ENCODE measurements at places on chromosomes 5 and 9.
A peak's percentile ranks its signal among the peaks of the same experiment; 100 is the strongest.

DNA sequence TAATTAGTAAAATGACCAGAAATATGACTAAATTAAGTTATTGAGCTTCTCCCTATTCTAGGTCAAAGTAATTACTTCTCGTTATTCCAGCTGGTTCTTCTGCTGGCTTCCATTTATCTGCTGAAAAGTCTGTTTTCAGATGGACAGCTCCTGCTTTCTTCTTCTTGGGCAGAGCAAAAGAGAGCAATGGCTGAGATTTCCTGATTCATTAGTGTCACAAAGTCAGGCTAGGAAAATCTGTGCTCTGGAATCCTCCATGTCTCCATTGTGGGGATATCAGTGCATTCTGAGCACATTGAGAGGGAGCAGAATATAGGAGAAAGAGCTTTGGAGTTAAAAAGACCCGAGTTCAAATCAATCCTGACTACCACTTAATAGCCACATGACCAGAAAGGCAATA, 33.7 kb upstream of the NRG2 start:
- DNase-seq, result no peak

GRCh38 chr9:135809166-135809565, 98.2 kb downstream of the CAMSAP1 start:
- DNase-seq, result no peak

DNA sequence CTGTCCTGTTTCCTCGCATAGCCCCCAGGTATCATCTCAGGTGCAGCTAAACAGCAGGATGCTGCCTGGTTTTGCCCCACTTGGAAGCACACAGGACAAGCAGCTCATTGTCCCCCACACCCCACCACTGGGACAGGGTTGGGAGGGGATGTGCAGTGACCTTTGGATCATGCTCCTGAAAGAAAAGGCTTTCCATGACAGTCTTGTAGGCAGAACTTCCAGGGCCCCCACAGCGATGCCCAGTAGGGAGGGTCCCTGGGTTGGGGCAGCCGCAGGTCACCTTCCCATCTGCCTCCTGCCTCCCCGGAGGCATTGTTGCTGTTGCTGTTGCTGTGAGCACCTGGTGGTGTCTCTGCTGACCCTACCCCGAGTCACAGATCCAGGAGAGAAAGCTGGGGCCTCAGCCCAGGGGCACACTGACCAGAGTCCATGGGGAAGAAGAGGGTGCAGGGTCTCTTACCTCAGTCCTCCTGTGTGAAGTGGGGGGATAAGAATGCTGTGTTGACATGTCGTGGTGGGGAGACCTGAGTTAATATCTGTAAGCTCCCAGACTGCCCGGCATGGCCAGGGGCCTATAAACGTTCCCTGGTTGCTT, 8.5 kb downstream of the CEP72 start:
- no peak for DNase-seq

DNA sequence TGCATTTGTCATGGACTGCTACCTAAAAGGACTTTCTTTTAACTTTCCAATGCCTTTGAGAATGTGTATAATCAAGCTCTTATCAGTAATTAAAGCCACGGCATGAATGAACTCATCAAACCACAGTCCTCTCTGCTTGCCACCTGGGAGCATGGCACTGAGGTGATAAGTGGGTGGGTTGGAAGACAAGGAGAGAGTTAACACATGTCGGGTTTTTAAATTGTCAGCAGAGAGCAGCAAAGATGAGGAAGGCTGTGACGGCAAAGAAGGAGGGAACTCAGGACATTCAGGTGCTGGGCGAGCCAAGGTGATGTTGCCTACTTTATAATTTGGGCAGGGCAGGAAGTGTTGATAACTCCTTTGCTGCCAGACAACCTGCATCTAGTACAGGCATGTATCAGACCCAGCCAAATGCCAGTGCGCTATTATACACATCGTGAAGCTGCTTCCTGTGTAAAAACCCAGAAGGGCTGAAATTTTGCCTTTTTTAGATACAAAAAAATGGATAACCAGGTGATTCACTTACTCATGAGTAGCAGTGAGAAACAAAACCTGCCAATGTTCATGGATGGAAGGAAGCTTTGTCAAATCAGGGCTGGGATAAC, 269.1 kb downstream of the KIF4B start:
- no peak for DNase-seq

GRCh38 chr5:139468421-139468931, 2.3 kb upstream of the SMIM33 start:
- DNase-seq, result no peak

DNA sequence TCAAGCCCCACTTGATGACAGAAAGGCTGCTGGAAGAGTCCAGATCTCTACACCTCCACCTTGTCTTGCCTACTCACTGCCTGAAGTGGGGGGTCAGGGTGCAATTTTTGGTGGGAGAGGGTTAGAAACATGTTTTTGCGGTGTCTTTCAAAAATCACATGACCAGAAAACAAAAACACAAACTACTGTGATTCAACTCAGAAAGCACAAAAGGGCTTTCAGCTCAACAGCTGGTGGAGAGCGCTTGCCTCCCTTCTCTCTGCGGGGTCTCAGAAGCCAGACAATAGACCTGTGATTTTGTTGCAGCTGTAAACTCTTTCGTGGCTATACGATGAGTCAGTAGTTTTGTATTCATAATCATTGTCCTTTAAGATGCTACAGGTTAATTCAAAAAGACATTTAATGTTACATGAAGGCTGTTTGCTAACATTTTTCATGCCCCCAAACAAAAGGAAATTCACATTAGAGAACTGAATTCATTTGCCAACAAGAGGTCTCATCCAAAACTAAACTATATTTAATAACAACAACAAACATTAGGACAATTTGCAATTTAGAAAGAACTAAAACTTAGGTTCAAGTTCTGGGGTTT, 172.6 kb upstream of the RAI14 start:
- no peak for DNase-seq

- no peak for DNase-seq
These were observed 314.3 kb upstream of the IRX1 start for GRCh38 chr5:3281366-3281765.

GRCh38 chr5:159705948-159706347, 210.3 kb upstream of the ADRA1B start:
- DNase-seq, result no peak

- no peak for DNase-seq
These were observed 105.7 kb upstream of the ADAMTSL1 start for GRCh38 chr9:18368206-18368605.

- no peak for DNase-seq
These were observed 139.3 kb downstream of the ARRDC3 start for GRCh38 chr5:91243852-91244251.

GRCh38 chr9:136079916-136080246, 15.2 kb downstream of the NACC2 start:
- no peak for DNase-seq

- DNase-seq, result no peak
These were observed 110.7 kb upstream of the NFIL3 start for GRCh38 chr9:91534374-91534773.

GRCh38 chr5:175094461-175094860, 349.5 kb downstream of the DRD1 start:
- no peak for DNase-seq

DNA sequence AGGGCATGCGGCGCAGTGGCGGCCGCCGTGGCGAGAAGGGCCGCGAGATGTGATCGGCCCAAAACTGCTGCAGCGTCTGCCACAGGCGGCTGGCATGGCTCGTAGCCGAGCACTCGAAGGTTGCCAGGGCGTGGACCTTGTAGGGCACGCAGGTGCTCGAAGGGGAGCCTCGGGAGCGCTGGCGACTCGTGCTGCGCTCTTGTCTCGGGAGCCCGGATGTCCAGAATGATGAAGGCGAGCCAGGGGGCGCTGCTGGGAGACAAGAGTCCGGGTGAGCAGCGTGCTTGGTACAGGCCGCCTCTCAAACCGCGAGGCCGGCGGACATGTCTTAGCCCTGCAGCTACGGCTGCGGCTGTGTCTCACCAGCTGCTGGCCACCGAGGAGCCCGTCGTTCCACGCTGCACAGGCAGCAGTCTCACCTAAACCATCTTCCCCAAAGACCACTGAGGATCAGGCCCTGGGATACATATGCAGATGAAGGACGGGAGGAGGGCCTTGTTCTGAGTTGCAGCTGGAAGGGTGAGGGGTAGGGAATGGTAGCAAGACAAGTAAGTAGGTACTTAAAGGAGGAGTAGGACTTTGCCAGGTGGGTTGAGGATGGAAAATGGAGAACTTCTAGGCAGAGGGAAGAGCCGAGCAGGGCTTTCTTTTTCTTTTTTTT, 1.7 kb downstream of the CBY3 start:
- DNase-seq, result peak; percentile 44

- DNase-seq, result no peak
These were observed 10.0 kb upstream of the FGF18 start for GRCh38 chr5:171409164-171410136.

DNA sequence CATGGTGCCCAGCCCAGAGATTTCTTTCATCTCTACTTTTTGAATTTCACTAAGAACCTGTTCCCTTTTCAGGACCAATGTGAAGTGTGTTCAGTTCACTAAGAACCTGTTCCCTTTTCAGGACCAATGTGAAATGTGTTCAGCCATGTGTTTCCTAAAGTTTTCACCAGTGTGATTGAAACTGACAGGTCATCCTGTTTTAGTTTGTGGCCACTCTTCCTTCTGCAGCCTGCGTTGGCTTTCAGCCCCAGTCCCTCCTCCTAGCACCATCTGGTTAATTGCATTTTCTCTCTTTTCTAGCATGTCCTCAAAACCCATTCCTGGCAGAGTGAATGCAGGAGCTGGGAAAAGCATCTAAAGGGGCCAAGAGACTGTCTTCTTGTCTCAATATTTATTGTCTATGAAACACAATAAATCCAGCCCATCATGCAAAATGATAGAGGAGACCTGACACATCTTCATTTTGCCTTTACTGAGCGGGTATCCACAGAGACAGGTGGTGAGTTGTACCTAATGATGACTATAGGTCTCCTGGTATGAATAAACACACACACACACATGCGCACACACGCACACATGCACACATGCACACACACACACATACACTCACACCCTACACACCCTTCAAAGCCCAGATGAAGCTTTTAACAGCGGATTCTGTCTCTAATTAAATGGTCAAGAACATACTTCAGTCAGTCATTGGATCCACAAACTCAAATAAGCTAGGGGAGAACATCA, 6.1 kb upstream of the PANK3 start:
- DNase-seq, result no peak

- DNase-seq, result no peak
These were observed 524.4 kb downstream of the PRR16 start for GRCh38 chr5:120988491-120988890.

DNA sequence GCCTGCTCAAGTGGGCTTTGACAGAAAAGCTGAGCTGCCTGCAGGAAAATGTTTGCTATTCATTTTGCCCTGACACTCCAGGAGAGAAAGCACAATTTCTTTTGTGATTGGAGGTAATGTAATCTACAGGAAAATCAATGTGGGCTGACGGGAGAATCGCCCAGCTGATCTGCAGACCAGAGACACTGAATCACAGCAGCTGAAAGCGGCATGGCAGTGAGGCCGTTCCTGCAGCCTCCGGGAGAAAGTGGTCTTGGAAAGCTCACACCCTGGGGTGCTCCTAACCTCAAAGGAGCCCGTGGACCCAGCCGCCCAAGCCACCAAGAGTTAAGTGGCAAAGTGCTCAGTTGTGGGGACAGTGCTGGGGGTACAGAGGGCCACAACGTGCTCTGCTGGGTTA, 593.6 kb downstream of the BNC2 start:
- DNase-seq, result no peak

- no peak for DNase-seq
These were observed 84.8 kb upstream of the ITGA1 start for GRCh38 chr5:52702877-52703276.

DNA sequence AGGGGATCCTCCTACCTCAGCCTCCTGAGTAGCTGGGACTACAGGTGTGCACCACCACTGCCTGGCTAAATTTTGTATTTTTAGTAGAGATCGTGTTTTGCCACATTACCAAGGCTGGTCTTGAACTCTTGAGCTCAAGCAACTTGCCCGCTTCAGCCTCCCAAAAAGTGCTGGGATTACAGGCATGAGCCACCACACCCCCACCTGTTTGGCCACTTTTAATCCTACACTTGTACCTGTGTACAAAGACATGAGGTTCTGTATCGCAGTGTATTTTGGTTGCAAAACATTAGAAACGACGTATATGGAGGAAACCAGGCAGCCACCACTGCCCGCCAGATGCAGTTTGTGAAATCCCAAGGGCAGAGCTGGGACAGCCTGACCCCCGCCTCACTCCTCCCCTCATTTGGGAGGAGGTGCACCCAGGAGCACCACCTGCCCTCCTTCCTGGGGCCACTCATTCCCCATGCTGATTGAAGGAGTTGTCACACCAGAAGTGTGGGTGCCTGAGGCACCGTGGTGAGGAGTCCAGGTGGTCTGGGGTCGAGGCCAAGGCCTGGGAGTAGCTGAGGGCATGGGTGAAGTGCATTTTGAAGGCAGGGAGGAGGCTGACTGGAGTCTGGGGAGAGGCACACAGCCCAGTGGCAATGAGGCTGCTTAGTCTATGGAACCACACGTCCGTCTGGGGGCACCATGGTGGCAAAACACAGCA, 39.3 kb upstream of the OLFM1 start:
- no peak for DNase-seq

DNA sequence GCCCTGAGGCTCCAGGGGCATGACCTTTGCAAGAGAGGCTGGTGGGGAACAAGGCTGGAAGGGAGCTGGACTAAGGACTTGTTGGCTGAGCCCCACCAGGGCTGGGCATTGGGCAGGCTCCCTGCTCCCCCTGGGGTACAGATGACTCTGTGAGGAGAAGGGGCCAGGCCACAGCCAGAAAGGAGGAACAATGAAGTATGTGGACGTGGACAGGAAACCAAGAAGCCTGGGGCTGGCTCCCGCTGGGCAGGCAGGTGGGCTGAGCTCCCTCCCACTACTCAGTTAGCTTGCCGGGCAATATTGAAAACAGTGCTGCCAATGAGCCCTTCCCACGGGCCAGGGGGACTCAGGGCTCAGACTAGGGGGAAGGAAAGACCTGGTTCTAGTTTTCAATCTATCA, 66.1 kb upstream of the SPTLC1 start:
- no peak for DNase-seq

- no peak for DNase-seq
These were observed 39.6 kb upstream of the SLC6A19 start for GRCh38 chr5:1161833-1162229.

DNA sequence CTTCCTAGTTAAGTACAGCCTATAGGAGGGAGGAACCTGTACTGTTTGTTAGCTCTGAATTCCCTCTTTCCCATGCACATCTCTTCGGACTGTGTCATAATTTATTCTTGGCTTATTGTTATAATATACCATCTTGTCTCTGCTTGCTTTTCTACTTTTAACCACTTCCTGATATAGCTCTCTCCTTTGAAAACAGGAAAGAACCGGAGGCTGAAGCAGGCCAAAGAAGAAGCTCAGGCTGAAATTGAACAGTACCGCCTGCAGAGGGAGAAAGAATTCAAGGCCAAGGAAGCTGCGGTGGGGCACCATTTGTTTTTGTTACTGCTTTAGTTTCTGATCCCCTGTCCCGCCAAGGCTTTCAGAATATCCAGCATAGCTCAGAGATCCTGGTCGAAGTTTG, 4.8 kb downstream of the ATP6V1G1 start:
- DNase-seq, result no peak

- no peak for DNase-seq
These were observed 36.1 kb upstream of the SSBP2 start for GRCh38 chr5:81786991-81787390.

- no peak for DNase-seq
These were observed 10.4 kb downstream of the CCL28 start for GRCh38 chr5:43401827-43402226.

Data from stimulated activated CD8-positive, alpha-beta memory T cell treated with anti-CD3 and anti-CD28 coated beads, Interleukin-7, amount 100 ng/mL, for 1 hour (primary cell).